ENCODE measurements at places on chromosomes 4 and X. TPM values are rescaled to one million over a fixed set of nuclear protein-coding genes. Genes with fewer than 3 reads are reported as not detected.

DNA sequence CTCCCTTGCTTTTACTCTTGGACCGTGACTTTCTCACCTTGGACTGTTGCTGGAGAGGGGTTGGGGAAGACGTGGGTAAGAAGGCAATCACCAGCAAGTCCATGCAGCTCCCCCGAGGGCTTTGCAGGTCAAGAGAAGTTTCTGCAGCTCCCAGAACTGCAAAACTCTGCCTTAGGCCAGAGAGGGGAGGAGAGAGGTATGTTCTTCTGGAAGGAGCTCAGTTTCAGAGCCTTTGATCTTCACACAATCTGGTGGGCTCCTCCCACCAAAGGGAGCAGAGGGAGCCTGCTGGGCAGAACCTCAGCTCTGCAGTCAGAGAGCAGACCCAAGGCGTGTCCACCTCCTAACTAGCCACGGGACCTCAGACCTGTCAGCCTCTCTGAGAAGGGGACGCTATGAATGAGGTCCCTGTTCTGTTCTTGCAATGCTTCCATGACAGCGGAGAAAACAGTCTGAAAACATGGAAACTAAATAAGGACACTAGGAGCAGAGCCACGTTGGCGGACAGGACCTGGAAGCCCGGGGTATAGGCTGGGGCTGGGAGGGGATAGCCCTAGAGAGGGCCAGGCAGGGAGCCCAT, 92.8 kb downstream of the EVC2 start:
- DNase-seq: no peak

DNA sequence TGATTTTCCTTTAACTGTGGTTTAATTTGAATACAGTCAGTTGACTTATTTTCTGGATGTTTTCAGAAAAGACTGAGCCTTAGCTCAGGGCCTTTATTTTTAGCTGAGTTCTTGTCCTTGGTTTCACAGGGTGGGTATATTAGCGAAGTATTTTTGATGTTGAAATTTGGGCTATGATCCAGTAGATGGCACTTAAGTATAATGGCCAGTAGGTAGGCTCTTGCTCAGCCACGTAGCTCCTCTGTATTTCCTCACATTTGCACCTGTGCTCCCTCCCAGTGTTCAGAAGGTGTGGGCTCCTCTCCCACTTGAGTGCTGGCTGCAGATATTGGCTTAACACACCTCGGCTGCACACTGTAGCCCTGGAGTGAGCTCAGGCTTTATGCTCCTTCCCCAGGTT, 549.9 kb upstream of the AMOT start:
- no peak for DNase-seq

DNA sequence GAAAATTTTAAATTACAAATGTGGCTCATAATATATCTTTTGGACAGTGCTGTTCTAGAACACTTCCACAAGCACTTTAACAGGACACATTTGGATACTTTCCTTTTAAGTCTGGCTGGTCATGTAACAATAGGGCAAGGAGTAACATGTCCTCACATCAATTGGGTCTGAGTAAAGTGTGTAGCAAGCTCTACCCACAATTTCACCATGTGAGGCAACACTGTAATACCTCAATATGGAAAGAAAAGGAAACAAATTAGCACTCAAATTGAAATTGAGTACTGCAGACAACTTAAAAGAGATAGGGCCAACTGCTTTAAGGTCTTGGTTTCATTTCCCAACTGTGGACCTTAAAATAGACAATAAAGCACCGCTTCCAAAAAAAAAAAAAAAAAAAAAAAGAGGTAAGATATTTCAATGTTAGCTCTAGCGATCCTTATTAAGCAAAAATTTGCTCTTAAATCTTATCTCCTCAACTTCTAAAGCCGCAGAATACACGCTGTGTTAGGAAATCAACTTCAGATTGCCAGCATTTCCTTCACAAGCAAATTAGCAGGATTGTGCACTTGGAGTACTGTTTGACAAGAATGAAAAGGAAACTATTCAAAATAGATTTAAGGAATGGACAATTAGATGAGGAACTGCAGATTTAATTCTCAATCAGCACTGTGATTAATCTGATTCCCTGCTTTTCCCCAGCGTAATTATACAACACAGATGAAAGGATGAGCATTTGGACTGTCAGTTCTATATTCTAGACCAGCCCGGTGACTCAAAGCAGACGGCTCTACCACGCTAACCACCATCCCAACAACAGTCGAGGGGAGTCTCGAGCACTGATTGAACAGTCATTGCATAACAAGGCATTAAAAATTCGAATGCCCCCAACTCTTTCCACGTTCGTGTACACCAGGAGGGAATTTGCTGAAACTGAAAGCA, 1.6 kb downstream of the CASK start:
- DNase-seq: peak; percentile 27

GRCh38 chr4:74758551-74759145, 35.7 kb downstream of the BTC start:
- DNase-seq: no peak

DNA sequence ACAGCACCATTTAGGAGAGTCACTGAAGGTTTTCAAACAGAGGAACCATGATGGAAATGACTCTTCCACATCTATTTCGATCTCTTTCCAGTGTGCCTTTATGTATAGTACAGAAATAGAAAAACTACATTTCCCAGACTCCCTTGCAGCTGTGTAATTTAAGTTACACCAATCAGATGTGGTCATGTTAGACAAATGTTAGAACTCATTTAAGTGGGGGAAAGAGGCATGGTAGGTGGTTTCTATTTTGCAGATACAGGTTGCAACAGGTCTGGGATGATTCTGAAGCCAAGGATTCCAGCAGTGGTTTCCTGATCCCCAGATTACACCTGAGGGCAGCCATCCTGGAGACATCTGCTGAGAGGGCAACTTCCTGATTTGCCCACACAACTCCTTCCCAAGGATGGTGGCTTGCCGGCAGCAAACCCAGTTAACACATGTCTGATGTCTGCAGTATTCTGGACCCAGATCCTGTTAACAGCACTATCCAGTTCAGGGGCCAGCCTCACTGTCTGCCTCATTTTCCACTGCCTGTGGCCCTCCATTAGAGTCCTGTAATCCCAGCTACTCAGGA, 38.7 kb upstream of the PDK3 start:
- no peak for DNase-seq

Gene TGIF2LX
- not detected for polyA plus RNA-seq

Gene REST
- polyA plus RNA-seq: 4.4 TPM

Gene GRIA3
- 0.07 TPM for polyA plus RNA-seq

Gene TCEAL2
- not detected for polyA plus RNA-seq
